NCI-H1092 (cell line): ENCODE measurements at places on chromosomes 1 and 21.

DNA sequence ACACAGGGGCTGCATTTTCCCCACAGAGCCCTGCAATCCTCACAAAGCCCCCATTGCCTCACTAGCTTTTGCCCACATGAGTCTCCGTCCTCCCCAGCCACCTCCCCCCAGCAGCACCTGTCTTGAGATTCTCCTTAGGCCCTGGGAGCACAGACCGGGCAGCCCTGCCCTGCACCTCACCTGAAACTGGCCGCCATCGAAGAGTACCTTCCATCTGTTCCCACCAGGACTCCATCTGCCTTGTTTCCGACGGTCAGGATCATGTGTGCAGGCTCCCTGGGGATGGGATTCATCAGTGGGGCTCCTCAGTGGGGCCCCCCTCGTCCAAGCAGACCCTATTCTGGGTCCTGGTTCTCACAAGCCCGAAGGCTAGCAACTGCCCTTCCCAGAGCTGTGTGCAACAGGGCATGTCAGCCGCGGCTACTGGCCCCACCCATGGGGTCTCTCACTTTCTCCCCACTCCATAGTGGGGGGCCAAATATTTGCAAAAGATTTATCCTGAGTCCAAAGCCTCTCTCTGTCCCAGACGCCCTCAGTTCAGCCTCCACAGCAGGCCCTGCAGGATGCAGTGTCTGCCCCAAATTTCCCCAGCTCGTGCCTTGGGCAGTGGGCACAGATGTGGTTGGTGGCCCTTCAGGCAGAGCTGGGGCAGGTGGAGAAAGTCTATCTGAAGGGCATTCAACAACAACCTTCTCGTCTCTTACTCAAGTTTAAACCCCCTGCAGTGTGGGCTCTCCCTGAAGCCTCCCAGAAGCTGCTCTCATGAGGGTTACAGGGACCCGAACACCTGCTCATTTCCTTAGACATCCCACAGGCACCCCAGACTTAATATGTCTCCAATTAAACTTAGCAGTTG lies 4.8 kb downstream of the PDZK1IP1 start:
- DNase-seq = no peak

DNA sequence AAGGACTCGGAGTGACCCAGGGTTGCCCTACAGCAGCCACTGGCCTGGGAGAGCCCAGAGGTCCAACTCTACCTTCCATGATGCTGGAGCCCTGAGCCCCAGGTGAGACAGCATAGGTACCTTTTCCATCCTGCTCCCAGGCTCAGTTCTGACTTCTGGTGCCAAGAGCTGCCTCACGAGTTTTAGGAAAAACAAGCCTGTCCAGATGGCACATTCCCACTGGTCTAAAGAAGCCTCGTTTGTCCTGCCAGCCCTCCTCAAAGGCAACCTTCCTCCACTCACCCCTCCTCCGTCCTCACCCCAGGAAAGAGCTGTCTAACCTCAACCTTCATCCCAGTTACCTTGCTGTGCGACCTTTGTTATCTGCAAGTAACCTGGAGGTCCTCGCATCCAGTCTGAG lies 53.5 kb upstream of the PRELP start:
- DNase-seq = no peak

- no peak for DNase-seq
Measured at GRCh38 chr1:167751676-167752075, 29.9 kb downstream of the MPZL1 start.

DNA sequence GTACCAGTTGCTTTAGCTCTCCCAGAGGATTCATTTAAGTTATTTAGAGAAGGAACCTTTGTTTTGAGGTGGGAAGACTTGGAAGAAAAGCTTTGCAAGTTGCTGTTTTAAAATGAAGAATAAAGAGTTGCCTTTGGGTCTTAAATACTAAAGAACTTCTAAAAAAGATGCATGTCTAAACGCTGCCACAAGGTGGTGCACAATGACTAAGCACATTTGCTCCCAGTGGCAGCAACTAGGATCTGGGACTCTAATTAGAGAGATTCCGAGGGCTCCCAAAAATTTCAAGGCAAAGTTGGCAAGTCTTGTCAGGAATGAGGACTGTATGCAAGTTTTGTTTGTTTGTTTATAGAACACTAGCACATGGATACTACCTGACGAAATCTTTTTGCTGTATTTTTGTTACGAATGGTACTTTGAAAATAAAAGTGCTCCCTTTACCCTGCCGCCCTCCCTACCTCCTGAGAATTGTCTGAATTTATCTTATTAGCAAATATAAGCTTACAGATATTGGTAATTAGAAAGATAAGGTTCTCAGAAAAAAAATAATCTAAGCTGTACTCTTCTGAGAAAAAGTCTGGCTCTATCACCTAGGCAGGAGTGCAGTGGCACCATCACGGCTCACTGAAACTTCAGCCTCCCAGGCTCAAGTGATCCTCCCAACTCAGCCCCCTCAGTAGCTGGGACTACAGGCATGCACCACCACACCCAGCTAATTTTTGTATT lies 121.8 kb downstream of the HFM1 start:
- peak; percentile 42 for DNase-seq

- no peak for DNase-seq
Measured at GRCh38 chr1:225818229-225818628, 8.3 kb downstream of the EPHX1 start.

DNA sequence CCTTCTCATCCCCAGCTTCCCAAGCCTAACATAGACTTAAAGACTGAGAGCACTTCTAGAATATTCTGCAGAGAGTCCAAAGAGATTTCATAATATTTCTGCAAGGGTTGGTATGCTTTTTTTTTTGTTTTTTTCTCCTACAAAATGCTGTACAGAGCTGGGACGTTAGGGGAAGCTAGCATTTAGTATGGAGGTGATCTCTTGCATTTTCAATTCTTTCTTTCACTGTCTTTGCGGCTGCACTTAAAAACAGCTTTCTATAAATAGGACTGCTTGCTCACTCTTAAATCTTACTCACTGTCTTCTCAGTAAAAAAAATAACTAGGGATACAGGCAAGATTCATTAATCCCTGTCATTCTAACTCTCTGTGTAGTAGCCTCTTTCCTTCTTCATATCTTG lies 7.4 kb downstream of the DSCAM start:
- DNase-seq = no peak

- DNase-seq = no peak
Measured at GRCh38 chr1:205205055-205205454, 6.4 kb downstream of the DSTYK start.

DNA sequence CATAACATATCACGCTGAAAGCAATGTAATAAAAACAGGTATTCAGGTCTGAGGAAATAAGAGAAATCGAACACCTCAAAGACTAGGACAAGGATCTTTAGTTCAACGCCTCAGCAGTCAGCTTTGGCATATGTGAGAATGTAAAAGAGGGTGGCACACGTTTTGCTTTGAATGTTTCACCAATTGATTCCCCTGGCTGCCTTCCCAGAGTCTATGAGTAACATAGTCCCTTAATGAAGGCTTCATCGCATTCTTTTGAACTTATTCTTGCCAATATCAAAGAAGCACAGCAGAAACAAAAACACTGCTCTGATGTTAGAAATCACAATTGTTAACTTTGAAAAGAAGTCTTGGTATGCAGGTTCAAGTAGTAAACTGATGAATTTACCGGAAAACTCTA lies 764.8 kb downstream of the ADGRL2 start:
- no peak for DNase-seq

DNA sequence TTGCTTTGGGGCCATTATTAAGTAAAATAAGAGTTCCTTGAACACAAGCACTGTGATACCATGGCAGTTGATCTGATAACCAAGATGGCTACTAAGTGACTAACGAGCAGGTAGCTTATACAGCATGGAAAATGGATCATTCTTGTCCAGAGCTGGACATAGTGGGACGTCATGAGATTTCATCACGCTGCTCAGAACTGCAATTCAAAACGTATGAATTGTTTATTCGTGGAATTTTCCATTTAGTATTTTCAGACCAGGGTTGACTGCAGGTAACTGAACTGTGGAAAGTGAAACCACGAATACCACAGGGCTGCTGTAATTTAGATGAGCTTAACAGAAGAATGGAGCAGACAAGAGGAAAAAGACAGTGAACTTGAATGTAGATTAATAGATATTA lies 38.9 kb downstream of the CCDC18 start:
- DNase-seq = no peak

DNA sequence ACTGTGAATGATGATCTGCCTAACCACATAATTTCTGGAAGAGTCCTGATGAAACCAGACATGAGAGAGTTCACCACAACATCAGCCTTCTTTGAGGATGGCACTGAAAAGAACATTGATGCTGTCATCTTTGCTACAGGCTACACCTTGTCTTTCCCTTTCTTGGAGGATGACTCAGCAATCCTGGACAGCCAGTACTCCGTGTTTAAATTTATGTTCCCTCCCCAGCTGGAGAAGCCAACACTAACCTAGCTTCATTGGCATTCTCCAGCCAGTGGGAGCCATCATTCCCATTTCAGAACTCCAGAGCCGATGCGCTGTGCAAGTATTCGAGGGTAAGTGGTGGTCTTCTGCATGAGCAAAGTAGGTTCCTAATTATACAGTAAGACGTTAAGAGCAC lies 164.1 kb upstream of the POGK start:
- no peak for DNase-seq

DNA sequence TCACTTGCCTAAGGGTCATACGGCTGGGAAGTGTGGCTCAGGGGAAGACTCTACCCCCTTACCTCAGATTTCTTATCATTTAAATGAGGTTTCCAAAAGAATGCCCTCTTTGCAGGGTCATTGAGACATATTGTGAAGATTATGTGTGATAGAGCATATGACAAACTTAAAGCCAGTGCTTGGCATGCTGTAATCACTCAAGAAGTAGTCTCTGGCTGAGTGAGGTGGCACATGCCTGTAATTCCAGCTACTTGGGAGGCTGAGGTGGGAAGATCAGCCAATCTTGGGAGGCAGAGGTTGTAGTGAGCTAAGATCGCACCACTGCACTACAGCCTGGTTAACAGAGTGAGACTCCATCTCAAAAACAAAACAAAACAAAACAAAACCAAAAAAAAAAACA lies 7.5 kb upstream of the LDLRAD2 start:
- no peak for DNase-seq

DNA sequence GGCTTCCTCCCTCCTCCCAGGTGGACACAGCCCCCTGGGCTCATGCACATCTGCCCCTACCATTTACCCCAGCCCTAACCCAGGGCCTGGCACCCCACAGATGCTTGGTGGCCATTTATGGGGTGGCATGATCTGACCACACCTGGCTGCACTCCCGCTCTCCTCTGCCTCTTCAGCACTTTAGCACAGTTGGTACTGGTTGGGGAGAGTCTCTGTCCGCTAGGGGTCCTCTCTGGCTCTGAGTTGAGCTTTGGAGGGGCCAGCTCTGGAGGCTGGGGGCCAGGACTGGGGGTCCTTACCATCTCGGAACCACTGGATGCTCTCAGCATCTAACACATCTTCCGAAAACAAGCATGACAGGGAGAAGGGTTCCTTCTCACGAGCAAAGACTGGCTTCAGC lies 17.4 kb downstream of the MYOM3 start:
- no peak for DNase-seq

- DNase-seq = no peak
Measured at GRCh38 chr1:175267716-175268416, 75.3 kb upstream of the KIAA0040 start.

- DNase-seq = no peak
Measured at GRCh38 chr1:5067246-5067645, 412.8 kb downstream of the AJAP1 start.

GRCh38 chr1:235270625-235271024 lies 57.4 kb downstream of the ARID4B start:
- DNase-seq = no peak

- DNase-seq = peak; percentile 61
Measured at GRCh38 chr1:110161849-110162248, 11.6 kb downstream of the SLC6A17 start.

DNA sequence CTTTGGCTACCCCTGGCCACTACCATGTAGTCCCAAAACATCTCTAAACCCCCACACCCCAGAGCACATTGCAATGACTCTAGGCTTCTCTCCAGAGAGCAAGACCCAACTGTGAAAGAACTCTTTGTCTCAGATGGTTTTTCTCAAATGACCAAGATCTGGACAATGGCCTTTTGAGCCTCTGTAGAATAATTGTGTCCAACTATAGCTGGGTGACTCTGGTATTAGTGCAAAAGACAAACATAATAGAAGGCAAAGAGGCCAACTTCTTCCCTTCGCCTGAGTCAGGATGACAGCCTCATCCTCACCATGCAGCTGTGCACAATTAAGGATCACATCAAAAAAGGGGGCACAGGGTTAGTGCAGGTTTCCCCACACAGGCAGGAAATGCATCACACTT lies 139.6 kb downstream of the BRINP2 start:
- no peak for DNase-seq

GRCh38 chr1:231201979-231202633 lies 38.9 kb upstream of the GNPAT start:
- no peak for DNase-seq

- no peak for DNase-seq
Measured at GRCh38 chr1:201643835-201644104, 104.8 kb downstream of the NAV1 start.

DNA sequence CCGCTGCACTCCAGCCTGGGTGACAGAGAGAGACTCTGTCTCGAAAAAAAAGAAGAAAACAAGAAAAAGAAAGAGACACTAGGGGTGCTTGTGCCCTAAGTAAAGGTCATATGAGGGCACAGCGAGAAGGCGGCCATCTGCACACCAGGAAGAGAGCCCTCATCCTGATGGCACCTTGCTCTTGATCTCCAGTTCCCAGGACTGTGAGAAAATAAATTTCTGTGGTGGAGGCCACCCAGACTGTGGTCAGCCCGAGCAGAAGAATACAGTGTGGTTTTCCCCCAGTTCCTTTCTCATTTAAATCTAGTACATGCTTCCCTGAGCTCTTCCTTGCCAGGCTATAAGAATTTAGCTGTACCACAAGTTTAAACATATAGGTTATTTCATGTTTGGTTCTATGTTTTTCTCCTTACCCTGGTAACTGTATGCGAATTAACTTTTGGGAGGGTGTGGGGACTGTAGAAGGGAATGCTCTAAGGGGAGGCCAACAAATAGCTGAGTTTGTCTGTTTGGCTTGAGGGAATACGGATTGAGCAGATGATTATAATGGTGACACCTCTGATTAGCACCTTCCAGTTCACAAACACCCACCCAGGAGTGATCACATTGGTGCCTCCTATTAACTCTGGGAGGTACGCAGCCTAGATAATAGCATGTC lies 119.6 kb upstream of the ERRFI1 start:
- DNase-seq = no peak

DNA sequence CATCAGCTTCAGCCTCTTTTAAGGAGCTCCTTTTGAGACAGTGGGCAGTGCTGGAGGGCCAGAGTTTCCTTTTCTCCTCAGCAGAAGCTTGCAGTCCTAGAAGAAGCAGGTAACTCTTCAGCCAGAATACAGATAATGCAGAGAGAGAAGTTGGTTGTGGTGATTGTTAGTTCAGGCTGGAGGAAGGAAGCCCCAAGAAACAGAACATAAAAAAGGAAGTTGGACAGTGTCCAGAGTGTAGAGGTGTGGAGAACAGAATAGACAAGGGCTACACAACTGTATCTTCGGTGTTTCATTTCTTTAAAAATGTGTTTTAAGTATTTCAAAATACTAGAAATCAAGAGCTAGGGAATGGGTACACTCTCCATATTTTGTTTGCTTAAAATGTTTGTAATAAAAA lies 6.4 kb upstream of the TACSTD2 start:
- no peak for DNase-seq
